ENCODE measurements at places on chromosomes 2 and 18.

GRCh38 chr2:219378163-219378851 lies 9.4 kb downstream of the DNPEP start:
- no peak for DNase-seq

DNA sequence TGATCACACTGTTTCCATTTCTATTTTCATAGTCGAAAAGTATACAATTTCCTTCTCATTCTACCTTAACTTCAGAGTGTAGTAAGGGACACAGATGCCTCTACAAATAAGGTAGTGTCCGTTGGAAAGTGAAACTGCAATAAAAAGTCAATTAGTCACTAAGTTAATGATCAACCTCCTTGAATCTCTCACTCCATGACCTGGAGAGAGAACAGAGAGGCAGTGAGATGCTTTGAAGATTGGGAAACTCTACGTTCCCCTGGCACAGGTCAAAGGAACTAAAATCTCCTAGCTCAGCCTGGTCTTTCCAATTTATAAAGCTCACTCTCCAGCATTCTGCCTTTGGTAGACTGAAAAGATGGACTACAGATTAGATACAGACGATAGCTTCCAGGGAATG lies 153.8 kb upstream of the ACAA2 start:
- DNase-seq, result no peak

DNA sequence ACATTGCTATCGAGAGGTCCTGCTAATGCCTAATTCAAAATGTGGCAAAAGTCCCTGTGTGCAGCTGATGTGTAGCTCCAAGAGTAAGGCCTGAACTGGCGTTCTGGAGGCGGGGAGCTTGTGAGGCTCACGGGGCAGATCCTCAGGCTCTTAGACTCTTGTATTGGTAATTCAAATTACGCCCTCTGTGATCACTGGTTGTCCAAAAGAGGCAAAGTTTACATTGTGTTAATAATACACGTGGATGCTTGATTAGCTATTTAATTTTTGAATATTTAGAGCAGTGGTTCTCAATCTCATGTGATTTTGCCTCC lies 12.4 kb upstream of the CRYGA start:
- no peak for DNase-seq

GRCh38 chr2:78132391-78133370 lies 610.5 kb upstream of the LRRTM4 start:
- DNase-seq, result no peak

DNA sequence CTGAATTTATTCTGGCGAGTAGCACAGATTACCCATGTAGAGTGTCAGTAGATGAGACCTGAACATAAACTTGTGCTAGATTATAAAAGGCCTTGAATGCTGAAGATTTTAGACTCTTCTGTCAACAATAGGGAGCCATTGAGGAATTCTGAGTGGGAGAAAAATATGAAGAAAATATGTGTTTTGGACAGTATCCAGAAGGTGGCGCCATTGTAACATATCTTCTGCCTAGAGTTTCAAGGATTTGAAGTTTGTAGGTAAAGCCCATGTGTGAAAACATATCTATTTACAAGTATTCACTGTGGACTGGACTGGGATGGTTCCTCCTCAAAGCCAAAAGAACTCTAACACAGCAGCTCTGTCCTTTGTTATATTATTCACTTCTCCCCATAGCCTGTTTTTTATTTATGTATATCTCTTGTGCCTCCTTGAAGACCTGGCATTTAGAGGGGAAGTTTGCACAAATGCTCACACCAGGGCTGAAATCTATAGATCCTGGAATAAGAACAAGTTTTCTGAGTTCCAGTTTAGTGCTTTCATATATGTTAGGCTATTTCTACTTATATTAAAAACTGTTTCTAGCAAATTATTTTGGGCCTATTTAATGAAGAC lies 124.9 kb downstream of the RDH14 start:
- no peak for DNase-seq

- DNase-seq, result no peak
Measured at GRCh38 chr2:197998702-197999101, 194.3 kb downstream of the PLCL1 start.

- no peak for DNase-seq
Measured at GRCh38 chr2:162012565-162013058, 61.4 kb downstream of the DPP4 start.

GRCh38 chr18:3384664-3385563 lies 65.1 kb upstream of the TGIF1 start:
- no peak for DNase-seq

- DNase-seq, result no peak
Measured at GRCh38 chr2:23093513-23093912, 291.5 kb upstream of the KLHL29 start.

GRCh38 chr2:53842891-53843290 lies 16.9 kb downstream of the GPR75 start:
- no peak for DNase-seq

DNA sequence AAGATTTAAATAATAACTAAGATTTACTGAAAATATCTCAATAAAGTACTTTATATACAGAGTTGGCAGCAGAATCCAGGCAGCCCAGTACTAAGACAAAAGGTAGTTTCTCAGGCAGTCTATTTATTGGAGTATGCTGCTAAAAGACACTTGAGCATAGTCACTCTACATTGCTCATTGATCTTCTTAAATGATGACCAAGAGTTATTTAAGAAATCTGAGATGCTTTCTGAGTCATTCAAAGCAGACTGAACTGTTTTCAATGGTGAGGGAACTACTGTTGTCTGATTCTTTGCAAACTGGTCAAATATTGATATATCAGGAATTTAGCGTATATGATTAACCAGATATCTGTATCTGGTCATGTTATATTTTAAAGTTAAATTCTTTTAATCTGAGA lies 133.6 kb downstream of the PHLPP1 start:
- no peak for DNase-seq

- DNase-seq, result no peak
Measured at GRCh38 chr2:66185497-66186054, 249.3 kb upstream of the MEIS1 start.

- no peak for DNase-seq
Measured at GRCh38 chr2:77086478-77086877, 435.7 kb downstream of the LRRTM4 start.

All from pancreas (tissue), 10 donors.